ENCODE measurements at places on chromosomes 1 and 21. TPM values are rescaled to one million over a fixed set of nuclear protein-coding genes. Genes with fewer than 3 reads are reported as not detected.

GNPAT gene
- polyA plus RNA-seq, result 54.3 TPM

DNA sequence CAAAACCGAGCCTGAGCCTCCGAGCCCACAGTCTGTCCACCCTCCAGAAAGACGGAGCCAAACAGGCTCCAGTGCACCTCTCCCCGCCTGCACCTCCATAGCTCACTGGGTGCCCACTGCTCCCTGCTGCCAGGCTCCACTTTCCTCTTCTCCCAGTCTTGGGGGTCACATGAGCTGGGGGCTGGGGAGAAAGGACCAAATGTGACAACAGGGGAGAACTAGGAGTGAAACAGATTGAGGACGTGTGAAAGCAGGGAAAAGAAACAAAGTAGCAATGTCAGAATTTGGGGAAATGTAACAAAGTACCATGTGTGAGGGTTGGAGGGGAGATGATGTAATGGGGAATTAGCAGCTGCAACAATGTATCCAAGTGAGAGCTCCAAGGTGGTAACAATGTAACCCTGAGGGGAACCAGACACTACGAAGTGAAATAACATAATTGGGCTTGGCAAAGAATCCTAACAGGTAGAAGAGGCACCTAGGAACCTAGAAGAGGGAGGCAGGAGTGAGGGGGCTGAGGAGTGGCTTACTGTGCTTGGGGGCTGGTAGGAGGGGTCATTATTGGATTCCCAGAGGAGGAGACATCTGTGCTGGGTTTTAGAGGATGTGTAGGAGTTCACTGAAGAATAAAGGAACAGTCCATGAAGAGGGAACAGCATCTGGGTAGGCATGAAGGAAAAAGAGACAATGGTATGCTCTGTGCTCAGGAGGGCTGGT is 12.5 kb downstream of the SDC3 start:
- no peak for DNase-seq

DNA sequence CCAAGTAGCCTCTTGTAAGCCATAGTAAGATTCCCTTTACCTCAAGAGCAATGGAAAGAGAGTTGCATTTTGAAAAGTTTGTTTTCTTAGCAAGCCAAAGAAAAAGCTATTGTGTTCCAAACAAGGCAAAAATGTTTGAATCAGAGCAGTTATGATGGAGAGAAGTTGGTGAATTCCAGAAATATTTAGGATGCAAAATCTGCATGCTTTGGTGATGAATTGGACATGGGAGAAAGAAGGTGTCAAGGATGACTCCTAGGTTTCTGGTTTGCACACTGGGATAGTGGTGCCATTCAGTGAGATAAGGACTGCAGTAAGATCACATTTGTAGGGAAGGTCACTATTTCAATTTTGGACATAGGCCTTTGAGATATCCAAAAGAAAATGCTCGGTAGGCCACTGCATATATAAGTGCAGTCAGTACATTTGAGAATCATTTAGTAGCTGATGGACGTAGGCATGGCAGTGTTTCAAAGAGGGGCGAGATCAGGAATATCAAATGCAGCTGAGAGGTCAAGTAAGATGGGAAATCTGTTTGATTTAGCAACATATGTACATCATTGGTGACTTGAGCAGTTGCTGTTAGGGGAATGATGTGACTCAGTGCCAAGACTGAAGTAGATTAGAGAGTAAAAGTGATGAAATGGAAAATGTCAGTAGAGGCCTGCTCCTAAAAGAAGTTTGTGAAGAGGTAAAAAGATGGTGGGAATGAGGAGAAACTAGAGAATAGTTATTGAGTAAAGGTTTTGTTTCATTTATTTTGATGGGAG is 33.9 kb upstream of the GPR25 start:
- no peak for DNase-seq

- DNase-seq, result peak; percentile 2
Observed at GRCh38 chr1:219812491-219813203, 115.7 kb downstream of the SLC30A10 start.

DNA sequence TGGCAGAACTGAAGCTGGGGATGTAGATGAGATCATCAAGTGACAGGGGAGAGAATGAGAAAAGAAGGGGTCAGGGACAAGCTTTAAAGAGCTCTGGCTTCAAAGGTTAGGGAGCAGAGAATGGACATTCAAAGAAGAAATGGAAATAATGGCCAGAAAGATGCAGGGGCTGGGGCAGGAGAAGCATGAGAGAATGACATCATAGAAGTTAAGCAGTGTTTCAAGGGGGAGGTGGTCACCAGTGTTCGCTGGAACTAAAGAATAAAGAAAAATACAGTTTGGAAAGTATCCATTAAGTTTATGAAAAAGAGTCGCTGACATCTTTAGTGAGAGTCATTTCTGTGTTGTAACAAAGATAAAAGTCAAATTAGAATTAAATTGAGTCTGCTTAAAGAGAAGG is 44.3 kb downstream of the TARBP1 start:
- no peak for DNase-seq

- no peak for DNase-seq
Observed at GRCh38 chr1:168550971-168551370, 7.2 kb upstream of the XCL2 start.

IQCC gene
- polyA plus RNA-seq, result 2.8 TPM

DNA sequence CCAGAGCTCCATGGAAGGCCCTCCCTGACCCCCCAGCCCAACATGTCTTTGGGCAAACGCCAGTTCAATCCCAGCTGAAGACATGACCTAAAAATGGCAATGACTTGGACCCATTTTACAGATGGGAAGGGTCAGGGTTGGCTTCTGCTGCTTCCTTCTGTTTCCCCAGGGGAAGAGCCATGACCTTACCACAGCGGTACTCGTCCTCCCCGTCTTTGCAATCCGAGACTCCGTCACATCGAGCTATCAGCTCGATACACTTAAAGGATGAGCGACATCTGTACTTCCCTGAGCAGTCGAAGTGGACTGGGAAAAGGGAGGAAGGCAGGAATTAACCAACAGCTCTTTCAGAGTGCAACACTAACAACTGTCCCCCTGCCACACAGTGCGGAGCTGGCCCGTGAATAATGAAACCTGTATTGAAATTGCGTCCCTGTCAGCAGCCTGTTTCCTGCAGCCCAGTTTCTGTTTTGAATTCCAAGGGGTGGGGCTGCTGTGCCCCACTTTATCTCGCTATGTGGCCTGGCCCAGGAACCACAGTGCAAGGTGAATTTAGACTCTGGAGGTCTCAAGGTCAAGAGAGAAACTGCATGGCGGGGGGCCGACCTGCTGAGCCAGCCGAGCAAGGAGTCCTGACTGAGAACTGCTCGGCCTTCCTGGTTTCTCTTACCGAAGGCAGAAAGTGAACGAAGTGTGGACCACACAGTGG is 7.0 kb downstream of the TMPRSS3 start:
- DNase-seq, result no peak

DNA sequence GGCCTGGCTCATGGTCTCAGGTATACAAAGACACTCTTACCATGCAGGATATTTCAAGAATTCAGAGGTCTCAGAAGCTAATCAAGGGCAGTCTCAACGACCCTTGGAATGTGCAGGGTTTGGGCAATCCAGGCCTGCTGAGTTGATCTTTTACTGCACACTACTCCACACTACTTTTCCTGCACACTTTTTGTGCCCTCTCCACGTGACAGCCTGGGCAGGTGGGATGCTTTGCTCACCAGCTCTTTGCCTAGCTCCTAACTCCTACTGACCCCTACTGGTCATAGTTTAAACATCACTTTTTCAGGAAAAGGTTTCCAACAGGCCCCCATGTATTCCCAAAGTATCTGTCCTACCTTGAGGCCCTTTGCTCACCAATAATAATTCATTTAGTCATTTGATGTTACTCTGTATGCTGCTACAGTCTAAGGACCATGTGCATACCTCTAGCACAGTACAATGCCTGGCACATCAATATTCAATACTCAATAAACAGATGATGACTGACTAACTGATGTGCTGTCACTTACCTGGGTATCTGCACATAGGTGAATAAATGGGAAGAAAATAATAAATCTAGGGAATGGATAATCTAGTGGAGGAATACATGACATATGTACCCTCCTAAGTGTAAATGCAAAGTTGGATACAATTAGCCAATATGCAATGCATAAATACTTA is 9.6 kb downstream of the DUSP23 start:
- no peak for DNase-seq

GRCh38 chr1:224867715-224868114 is 61.8 kb upstream of the DNAH14 start:
- no peak for DNase-seq

GRCh38 chr21:32064281-32064910 is 191.6 kb downstream of the HUNK start:
- DNase-seq, result no peak

DNA sequence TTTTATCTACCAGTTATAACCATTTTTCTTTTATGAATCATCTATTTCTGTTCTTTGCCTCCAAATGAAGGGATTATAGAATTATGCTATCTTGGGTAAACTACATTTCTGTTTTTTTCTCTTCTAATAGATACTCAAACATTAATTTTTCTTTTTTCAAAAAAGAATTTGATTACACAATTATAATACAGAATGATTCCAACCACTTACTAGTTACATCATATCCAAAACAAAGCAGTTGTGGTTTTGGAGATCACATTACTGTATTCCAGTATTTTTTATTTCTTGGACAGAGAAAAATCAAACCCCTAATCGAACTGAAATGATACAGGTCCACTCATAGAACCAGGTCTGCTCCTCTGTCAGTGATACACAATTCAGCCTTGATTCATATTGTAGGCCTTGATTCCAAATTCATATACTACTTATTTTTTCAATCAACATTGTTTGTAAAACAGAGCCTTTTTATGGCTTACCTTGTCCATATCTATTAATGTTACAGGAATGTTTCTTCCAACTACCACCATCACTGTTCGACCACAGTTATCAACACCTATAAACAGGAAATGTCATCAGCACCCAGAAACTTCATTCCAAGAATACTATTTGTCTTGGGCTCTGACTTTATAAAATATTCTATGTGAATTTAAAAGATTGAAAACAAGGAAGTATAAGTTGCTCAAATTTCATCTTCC is 43.2 kb downstream of the GDAP2 start:
- DNase-seq, result no peak

GJA8 gene
- polyA plus RNA-seq, result not detected

GRCh38 chr1:226660410-226661182 is 78.5 kb downstream of the ITPKB start:
- DNase-seq, result no peak

MFSD2A gene
- polyA plus RNA-seq, result 2.9 TPM

DNA sequence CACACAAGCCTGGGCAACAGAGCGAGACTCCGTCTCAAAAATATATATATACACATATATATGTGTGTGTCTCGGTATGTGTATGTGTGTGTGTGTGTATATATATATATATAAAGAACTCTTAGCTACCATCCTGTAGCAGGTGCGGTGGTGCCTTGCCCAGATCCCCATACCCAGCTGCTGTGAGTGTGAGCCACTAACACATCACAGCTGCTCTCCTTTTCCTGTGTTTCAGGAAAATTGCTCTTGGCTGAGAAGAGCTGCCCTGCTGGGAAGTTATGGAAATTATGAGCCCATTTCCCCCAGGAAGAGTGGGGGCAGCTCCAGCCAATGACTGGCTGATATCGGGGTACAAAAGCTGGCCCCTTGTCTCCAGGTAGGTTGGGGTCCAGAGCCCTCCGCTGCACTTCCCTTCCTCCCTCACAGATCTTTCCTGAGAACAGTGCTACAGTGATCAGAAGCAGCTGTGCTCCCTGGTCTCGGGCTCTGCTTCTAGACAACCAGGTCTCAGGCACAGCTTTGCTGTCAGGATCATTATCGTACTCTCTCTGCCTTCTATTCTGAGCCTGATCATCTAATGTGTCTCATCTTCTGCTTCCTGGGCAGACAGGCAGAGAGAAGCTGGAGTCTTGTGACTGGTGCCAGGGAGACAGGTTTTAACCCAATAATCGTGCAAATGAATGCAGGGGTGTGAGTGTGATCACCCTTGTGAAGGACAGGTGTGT is 109.6 kb upstream of the ZNF678 start:
- DNase-seq, result no peak

DNA sequence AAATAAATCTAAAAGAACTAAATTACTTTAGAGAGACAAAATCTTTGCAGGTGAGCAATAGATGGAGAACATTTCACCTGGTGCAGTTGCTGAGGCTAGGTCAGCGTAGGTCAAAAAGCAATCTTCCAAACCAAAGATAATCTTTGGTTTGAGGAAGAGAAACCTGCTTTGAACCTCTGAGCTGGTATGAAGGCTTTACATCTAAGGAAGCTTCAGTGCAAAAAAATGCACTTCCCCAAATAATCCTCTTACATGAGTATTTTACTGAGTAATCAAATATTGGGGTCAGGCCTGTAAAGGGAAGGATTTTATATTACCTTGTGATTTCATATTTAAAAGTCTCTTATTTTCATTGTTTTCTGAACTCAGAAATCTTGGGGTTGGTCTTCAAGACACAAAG is 223.6 kb downstream of the SRGAP2C start:
- DNase-seq, result no peak

- DNase-seq, result peak; percentile 8
Observed at GRCh38 chr1:63575340-63575826, 17.8 kb upstream of the PGM1 start.

GRCh38 chr1:153880962-153881361 is 41.8 kb downstream of the GATAD2B start:
- peak; percentile 66 for DNase-seq

- DNase-seq, result no peak
Observed at GRCh38 chr21:41201385-41201784, 33.4 kb downstream of the BACE2 start.

- DNase-seq, result no peak
Observed at GRCh38 chr1:230487773-230488428, 61.8 kb upstream of the PGBD5 start.

GRCh38 chr1:212089560-212090163 is 54.1 kb downstream of the DTL start:
- DNase-seq, result no peak

DNA sequence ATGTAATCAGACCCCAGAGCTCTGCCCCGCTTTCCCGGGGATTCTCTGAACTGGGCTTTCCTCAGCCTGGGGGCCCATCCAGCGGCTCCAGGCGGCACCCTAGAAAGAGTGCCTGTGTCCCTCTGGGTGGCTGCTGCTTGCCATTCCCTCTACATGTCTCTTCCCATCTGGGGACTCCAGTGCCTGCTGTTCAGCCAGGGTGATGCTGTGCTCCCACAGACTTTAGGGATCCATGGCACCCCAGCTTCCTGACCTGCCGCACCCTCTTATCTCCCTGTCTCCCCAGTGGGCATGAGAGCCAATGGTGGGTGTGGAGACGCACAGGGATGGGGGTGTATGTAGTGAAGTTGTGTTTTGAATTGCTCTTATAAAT is 16.2 kb downstream of the TRAPPC10 start:
- DNase-seq, result no peak

SYTL1 gene
- polyA plus RNA-seq, result 167 TPM

DNA sequence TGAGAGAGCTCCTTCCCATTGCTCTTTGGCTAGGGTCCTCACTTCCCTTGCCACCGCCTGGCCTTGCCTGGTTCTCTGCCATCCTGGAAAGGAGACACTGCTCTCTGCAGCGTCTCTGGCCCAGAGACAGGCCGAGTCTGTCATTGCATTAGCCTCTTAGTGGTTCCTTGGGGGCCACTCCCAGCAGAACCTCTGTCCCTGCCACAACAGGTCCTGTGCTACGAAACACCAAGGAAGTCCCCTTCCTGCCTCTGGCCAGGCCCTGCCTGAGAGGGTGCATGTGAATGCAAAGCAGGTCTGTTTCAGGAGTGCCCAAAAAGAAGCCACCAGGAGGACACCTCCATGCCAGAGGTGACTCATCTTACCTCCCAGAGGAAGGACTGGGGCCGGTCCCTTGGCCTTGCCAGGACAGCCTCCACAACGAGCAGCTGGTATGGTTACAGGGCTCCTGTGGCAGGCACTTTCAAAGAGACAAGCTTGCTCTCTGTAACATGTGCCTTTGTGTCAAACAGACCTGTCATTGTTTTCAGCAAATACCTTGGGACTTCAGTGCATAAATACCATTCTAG is 59.6 kb downstream of the VPS26C start:
- no peak for DNase-seq

Measured in thymus (tissue), 14 donors.